A549 treated with Hydrocortisone at 1 μM for 4 hours (cell line): ENCODE measurements at places on chromosomes 3 and 15. TPM values are rescaled to one million over a fixed set of nuclear protein-coding genes. Genes with fewer than 3 reads are reported as not detected.

Gene POPDC2
- 0.10 to 0.82 TPM (median 0.36 TPM) in 5 replicates for total RNA-seq

Gene LRRC31
- total RNA-seq = not detected in 5 replicates

Gene ATP13A5
- total RNA-seq = not detected in 5 replicates

Gene ATP2B2
- total RNA-seq = 0.03 to 0.12 TPM (median 0.08 TPM) in 5 replicates

Gene XCR1
- total RNA-seq = not detected in 5 replicates

Gene ZIC4
- total RNA-seq = not detected in 5 replicates

Gene NTRK3
- 18.0 to 25.1 TPM (median 22.2 TPM) in 5 replicates for total RNA-seq

Gene STRC
- total RNA-seq = 0.08 to 0.16 TPM (median 0.11 TPM) in 4 of 5 replicates, not detected in the other

Gene PIGZ
- 1.1 to 1.9 TPM (median 1.5 TPM) in 5 replicates for total RNA-seq

Gene VPS13C
- 9.1 to 16.0 TPM (median 11.4 TPM) in 5 replicates for total RNA-seq

Gene SCAANT1
- not detected in 5 replicates for total RNA-seq

Gene CAPN7
- 21.4 to 28.9 TPM (median 26.1 TPM) in 5 replicates for total RNA-seq

Gene FBXW12
- total RNA-seq = not detected in 5 replicates

Gene DNAH12
- total RNA-seq = 0.01 to 0.10 TPM (median 0.05 TPM) in 5 replicates

Gene TEX55
- not detected in 5 replicates for total RNA-seq

Gene FOXL2NB
- total RNA-seq = 0.63 to 1.6 TPM (median 1.2 TPM) in 5 replicates

Gene FRG2C
- total RNA-seq = 0.05 TPM in 1 of 5 replicates, not detected in the others

Gene SPESP1
- total RNA-seq = not detected in 5 replicates

Gene EOMES
- 0.59 to 0.79 TPM (median 0.69 TPM) in 5 replicates for total RNA-seq

Gene RPL14
- total RNA-seq = 614 to 790 TPM (median 760 TPM) in 5 replicates

Gene MUC20
- total RNA-seq = 0.28 to 1.0 TPM (median 0.55 TPM) in 5 replicates

Gene ARPIN
- total RNA-seq = 9.9 to 15.1 TPM (median 12.5 TPM) in 5 replicates

Gene IQCF5
- total RNA-seq = not detected in 5 replicates

Gene ZNF621
- 5.8 to 8.4 TPM (median 7.0 TPM) in 5 replicates for total RNA-seq

Gene DUOX1
- total RNA-seq = 0.02 to 0.10 TPM in 2 of 5 replicates, not detected in the others

Gene KCNMB3
- 1.1 to 1.8 TPM (median 1.4 TPM) in 5 replicates for total RNA-seq

Gene ZNF620
- total RNA-seq = 1.3 to 1.9 TPM (median 1.7 TPM) in 5 replicates

Gene RASSF1
- 16.8 to 20.2 TPM (median 19.1 TPM) in 5 replicates for total RNA-seq

Gene ACTC1
- total RNA-seq = 0.16 to 0.26 TPM (median 0.25 TPM) in 4 of 5 replicates, not detected in the other

Gene CHRM5
- total RNA-seq = 0.02 to 0.05 TPM (median 0.03 TPM) in 3 of 5 replicates, not detected in the others

Gene NR2E3
- total RNA-seq = 0.14 to 0.31 TPM (median 0.22 TPM) in 5 replicates

Gene SI
- not detected in 5 replicates for total RNA-seq

Gene CALML4
- total RNA-seq = 6.3 to 9.1 TPM (median 8.1 TPM) in 5 replicates

Gene HCLS1
- total RNA-seq = 0.07 to 0.16 TPM (median 0.11 TPM) in 4 of 5 replicates, not detected in the other

Gene OR4F6
- not detected in 5 replicates for total RNA-seq

Gene ZPLD1
- 0.06 TPM in 1 of 5 replicates, not detected in the others for total RNA-seq

Gene DLEC1
- total RNA-seq = 0.02 to 0.09 TPM (median 0.05 TPM) in 5 replicates

Gene LSAMP
- total RNA-seq = 0.13 to 0.22 TPM (median 0.14 TPM) in 5 replicates

Gene PLA2G4D
- not detected in 5 replicates for total RNA-seq
